Ammon's horn (tissue), 1 donor: ENCODE measurements at places on chromosomes 12 and 14.

DNA sequence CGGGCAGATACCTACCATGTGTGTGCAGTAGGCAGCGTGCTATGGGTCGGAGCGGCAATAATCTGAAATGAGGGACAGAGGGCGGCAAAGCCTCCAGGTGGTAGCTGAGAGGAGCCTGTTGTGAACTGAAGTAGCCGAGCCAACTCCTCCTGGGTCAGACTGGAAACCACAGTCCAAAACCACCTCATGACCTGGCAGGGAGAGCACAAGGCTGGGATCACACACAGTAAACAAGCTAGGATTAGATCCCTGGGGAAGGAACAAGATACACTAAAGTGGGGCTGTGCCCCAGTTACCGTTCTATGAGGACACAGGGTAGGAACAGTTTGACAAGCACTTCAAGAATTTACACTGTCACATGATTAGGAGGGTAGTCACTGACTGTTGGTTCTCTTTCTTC, 49.0 kb downstream of the AREL1 start:
- DNase-seq: no peak

GRCh38 chr14:52918486-52918885, 32.4 kb downstream of the FERMT2 start:
- DNase-seq: peak; percentile 31

DNA sequence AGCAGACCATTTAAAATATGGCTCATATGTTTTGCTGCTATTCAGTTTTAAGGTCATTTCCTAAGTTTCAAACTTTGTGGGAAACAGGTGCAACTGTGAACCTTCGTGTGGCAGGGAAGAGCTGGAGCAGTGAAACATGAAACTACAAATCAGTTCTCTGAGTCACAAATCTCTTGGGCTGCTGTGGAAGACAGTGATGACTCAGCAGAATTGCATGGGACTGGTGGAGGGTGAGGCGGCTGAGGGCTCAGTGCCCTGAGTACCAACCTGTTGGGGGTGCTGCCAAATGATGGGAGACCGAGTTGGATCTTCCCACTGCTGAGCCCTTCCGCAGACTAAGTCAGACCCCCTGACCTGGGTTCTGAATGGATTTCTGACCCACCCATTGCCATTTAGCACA, 8.4 kb upstream of the CALM1 start:
- DNase-seq: no peak

GRCh38 chr12:89890161-89890560, 181.5 kb upstream of the ATP2B1 start:
- DNase-seq: no peak

- no peak for DNase-seq
Measured at GRCh38 chr12:28708918-28709371, 440.1 kb upstream of the FAR2 start.

DNA sequence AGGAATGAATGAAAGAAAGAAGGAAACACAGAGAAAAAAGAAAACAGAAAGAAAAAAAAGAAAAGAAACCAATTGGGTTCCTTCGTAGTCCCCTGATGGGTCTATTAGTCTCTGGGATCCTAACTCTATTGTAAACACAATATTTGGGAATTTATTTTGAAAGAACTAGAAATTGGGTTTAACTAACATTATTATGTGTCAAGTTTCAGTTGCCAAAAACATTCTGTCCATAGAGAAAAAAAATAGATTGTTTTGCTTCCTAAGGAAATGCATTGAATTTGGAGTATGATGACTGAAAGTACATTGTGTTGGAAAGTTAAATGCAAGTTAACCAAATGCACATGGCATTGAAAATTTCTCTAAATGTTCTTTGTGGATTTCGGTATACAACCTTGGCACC, 52.8 kb upstream of the PPP1R12A start:
- no peak for DNase-seq

DNA sequence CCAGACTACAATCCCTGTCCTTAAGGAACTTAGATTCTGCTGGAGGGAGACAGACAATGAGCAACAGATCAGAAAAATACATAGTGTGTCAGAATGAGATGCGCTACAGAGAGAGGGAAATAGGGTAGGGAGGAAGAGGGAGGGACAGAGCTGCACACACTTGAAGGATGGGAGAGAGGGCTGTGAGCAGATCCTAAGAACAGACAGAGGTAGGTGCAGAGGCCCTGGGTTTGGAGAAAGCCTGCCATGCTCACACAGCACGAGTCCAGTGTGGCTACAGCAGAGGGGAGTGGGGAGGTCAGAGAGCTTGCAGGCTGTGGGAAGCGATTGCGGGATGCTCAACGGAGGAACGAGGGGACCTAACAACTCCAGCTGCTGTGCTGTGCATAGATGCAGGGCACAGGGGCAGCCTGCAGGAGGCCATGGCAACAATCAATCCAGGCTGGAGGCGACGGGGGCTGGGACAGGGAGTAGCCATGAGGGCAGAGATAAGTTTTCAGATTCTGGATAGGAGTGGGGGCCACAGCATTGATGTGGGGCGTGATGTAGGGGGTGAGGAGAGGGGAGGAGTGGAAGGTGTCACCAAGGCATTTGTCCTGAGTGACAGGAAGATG, 20.7 kb downstream of the FAIM2 start:
- DNase-seq: no peak

DNA sequence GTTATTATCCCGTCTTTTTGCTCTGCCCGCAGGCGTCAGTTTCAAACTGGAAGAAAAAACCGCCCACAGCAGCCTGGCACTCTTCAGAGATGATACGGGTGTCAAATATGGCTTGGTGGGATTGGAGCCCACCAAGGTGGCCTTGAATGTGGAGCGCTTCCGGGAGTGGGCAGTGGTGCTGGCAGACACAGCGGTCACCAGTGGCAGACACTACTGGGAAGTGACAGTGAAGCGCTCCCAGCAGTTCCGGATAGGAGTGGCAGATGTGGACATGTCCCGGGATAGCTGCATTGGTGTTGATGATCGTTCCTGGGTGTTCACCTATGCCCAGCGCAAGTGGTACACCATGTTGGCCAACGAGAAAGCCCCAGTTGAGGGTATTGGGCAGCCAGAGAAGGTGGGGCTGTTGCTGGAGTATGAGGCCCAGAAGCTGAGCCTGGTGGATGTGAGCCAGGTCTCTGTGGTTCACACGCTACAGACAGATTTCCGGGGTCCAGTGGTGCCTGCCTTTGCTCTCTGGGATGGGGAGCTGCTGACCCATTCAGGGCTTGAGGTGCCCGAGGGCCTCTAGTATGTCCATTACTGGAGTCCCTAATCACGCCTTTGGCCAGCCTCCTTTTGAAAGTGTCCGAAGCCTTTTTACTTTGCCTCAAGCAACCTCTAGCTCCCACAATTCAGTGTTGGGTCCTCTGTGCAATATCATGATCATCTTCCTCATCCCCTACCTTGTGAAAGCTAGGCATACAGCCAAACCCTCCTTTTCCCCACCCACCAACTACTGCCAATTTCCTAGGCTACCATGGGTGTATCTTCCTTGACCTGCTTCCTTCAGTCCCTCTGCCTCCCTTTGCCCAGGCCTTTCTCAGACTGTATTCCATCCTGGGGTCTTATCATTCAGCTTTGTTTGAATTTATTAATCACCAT, 891 bp downstream of the SPRYD4 start:
- DNase-seq: peak; percentile 18

GRCh38 chr14:20801726-20802125, 918 bp downstream of the RNASE1 start:
- DNase-seq: peak; percentile 47

- no peak for DNase-seq
Measured at GRCh38 chr14:92848887-92849286, 54.8 kb downstream of the GOLGA5 start.

DNA sequence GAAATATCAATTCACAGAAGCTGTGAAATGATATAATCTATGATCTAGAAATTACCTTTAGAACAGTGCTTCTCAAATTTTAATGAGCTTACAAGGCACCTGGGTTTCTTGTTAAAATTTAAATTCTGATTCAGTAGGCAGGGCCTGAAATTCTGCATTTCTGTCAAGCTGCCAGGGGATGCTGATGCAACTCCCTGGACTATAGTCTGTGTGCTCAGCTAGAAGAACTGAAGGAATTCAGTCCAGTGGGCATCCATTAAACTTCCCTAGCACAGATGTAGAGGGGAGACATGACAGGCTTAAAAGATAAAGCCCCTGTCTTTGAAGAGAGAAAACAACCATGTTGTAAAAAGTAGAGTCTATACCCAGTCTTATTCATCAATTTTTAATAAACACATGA, 441.8 kb downstream of the TMTC2 start:
- DNase-seq: no peak

DNA sequence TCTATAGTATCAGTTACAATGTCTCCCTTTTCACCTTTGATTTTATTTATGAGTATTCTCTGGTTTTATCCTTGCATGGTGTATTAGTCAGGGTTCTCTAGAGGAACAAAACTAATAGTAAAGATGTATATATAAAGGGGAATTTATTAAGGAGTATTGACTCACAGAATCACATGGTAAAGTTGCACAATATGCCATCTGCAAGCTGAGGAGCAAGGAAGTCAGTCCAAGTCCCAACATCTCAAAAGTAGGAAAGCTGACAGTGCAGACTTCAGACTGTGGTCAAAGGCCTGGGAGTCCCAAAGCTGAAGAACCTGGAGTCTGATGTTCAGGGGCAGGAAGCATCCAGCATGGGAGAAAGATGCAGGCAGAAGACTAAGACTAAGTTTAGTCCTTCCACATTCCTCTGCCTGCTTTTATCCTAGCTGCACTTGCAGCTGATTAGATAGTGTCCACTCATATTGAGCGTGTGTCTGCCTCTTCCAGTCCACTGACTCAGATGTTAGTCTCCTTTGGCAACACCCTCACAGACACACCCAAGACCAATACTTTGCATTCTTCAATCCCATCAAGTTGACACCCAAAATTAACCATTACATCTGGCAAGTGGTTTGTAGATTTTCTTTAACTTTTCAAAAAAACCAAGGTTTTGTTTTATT, 308.0 kb upstream of the LMO3 start:
- DNase-seq: no peak

GRCh38 chr14:45253754-45254310, 830 bp upstream of the MIS18BP1 start:
- DNase-seq: no peak

DNA sequence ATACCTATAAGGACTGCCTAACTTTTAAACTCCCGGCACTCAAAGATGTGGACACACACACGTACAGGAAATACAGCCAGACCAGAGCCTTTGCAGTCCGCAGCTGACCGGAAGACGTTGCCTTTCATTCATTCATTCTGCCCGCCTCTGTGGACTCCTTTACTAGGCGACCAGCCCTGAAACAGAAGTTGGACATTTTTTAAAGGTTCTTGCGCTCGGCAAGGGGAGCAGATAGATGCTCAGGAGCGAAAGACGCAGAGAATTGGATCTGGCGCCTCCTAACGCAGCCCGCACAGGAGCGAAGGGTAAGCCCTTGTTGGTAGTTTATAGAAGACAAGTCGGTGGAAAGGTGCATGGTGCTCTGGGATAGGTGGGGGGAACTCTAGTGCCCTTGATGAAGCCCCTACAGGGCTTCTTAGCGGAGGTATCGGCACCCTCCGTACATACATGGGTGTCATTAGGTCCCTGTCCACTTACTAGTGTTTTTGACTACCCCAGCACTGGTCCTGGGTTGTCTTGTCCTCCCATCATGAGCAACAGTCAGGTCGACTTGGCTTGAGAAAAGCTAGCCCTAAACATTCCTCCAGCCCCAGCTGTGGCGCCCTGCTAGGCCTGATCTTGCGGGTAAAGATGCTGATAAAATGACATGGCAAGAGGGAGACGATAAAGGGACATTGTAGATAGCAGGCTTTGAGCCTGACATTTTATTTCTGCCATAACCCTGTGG, at the start of gene KDM2B:
Gene KDM2B, minus strand, starts transcription at position 65 of the 727 bp plus-strand sequence. CDS start 112 bp downstream, outside the sequence.
- peak; percentile 63 for DNase-seq

DNA sequence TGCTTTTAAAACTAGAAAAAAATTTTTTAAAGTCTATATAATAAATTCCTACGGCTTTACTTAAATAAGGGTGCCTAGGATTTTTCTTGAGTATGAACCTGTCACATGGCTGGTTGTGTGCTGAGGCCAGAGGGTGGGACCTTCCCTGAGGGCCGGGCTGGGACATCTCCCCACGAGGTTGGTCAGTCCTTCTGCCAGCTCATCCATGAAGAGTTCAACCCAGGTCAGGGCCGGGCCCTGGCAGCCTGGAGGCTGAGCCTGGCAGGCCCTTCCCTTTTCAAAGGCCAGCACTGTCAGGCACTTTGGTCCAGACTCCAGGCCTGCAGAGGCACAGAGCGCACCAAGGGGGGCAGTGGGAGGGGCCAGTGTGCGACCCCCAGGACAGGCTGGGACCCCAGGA, 31.7 kb downstream of the TNFAIP2 start:
- peak; percentile 68 for DNase-seq

GRCh38 chr14:89226801-89227495, 190.1 kb downstream of the FOXN3 start:
- DNase-seq: no peak

- no peak for DNase-seq
Measured at GRCh38 chr12:98295681-98296080, 219.7 kb upstream of the TMPO start.

GRCh38 chr12:21543151-21543550, 17.1 kb downstream of the SPX start:
- no peak for DNase-seq

DNA sequence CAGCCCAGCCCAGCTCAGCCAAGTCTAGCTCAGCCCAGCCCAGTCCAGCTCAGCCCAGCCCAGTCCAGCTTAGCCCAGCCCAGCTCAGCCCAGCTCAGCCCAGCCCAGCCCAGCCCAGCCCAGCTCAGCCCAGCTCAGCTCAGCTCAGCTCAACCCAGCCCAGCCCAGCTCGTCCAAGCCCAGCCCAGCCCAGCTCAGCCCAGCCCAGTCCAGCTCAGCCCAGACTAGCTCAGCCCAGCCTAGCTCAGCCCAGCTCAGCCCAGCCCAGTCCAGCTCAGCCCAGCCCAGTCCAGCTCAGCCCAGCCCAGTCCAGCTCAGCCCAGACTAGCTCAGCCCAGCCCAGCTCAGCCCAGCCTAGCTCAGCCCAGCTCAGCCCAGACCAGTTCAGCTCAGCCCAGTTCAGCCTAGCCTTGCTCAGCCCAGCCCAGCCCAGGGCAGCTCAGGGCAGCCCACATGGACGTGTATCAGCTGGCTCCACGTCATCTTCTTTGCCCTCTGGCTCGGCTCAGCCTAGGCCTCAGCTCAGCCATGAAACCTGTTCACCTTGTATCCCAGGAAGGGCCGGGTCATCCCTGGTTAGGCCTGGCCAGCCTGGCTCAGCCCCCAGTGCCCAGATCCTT, 185.6 kb downstream of the TMEM121 start:
- no peak for DNase-seq

DNA sequence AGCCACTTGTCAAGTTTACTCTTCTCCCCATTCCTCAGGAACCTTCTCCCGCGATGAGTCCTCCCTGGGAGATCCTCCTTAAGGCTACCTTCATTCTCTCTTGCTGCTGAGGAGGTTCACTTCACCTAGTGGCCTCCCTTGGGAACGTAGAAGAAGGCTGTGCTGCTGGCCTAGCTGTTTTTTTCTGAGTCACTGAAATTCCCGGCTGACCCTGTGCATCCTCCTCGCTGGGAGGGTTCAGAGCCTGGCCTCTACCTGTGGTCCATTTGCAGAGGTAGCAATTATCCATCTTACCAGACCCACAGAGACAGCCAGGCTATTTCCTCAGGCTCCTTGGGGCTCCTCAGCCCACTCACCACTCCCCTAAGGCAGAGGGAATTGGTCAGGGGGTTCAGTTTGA, 4.6 kb downstream of the KRT82 start:
- no peak for DNase-seq

GRCh38 chr12:109890620-109891170, 9.4 kb upstream of the TCHP start:
- no peak for DNase-seq

GRCh38 chr12:131473741-131474709, 236.9 kb upstream of the SFSWAP start:
- DNase-seq: no peak

- DNase-seq: no peak
Measured at GRCh38 chr12:53867216-53868012, 71.2 kb upstream of the HOXC13 start.

GRCh38 chr14:25015761-25016160, 34.2 kb downstream of the STXBP6 start:
- DNase-seq: no peak
